ENCODE measurements at places on chromosomes 13 and 19.
A peak's percentile ranks its signal among the peaks of the same experiment; 100 is the strongest.

- no peak for DNase-seq
These were observed 1.7 kb downstream of the HSPB6 start for GRCh38 chr19:35755131-35755549.

- DNase-seq, result no peak
These were observed at the start of gene UHRF1 for GRCh38 chr19:4909156-4909896. Gene UHRF1, plus strand, starts transcription at chr19:4909501. Its CDS starts 1,385 bp downstream, at chr19:4910886.

- DNase-seq, result no peak
These were observed 44.4 kb upstream of the SPATA13 start for GRCh38 chr13:24116131-24116530.

DNA sequence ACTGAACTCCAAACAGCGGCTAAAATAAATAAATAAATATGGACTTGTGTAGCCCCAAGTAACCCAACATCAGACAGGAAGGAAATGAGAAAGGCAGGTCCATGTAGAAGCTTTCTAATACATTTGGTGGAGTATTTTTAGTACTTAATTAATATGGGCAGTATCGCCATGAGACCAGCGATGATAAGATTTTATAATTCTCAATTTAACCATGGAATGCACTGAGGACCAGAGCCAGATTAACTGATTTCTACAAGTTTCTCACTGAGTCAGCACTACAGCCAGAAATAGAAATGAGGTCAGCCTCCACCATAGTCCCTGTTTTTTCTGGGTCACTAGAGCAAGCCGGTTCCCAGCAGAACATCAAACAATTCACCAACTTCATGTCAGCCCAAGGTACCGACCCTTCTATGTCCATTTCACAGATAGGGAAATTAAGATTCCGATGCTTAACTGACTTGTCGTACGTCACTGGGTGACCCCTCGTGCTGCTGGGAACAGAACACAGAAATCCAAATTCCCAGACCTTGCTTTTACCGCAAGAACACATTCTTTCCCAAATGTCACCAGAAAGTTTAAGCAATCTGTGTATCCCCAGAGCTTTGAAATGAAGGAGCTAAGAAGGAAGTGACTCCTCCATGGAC, 90.4 kb downstream of the COL4A1 start:
- peak; percentile 36 for DNase-seq

DNA sequence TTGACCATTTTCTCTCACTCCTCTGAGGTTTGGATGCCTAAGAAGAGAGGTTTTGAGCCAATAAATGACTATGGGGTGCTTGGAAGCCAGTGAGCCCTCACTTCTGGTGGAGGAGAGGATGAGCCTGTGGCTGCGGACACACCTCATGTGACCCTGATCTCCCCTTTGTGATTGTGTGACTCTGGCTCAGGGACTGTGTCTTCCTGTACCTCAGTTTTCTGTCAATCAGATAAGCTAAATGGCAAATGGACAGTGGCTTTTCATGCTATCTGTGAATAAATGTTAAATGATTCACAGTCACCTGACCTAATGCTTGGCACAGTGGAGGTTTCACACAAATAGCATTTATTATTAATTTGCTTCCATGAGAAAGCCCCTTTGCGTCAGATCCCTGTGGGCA, 2.7 kb downstream of the PSG8 start:
- DNase-seq, result no peak

GRCh38 chr19:41234512-41235168, 15.6 kb downstream of the AXL start:
- DNase-seq, result no peak

GRCh38 chr13:42477596-42478190, 96.3 kb upstream of the TNFSF11 start:
- DNase-seq, result no peak

DNA sequence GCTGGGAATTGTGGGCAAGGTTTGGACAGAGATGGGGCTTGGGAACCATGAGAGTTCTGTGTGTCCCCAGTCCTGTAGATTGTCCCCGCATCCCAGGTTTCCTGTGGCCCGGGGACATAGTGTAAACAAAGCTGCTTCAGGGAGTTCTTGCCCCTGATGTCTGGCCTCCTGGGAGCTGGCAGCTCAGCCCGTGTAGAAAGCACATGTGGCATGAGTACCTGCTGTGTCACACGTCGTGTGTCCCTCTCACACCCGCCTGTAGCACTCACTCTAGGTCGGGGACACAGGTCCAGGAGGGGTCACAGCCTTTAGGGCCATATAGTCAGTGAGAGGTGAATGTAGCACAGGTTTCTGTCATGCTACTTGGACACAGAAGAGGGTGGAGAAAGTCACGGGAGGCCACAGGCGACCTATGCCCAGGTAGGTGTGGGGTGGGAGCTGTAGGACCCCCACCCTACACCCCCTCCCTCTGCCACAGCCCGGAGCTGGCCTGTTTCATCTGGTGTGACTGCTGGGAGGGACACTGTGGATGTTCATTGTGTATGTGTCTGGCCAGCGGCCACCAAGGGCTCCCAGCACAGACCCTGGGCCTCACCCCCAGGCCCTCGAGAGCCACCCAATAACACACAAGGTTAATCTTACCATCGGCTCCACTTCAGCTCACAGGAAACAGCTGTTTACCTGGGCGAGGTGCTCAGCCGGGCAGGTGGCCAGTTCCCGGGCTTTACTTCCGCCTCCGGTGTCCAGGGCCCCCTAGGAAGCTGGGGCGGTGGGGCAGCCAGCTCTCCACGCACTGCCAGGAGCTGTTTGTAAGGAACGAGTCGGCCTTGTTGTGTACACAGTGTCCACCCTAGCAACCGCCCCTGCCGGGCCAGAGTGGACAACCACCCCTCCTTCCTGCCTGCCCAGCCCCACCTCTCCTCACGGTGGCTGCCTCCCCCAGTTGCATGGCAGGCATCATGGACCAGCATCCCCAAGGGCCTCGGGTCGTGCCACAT, 49.7 kb downstream of the COMP start:
- DNase-seq, result no peak

- no peak for DNase-seq
These were observed 14.5 kb upstream of the CERS4 start for GRCh38 chr19:8194528-8195267.

GRCh38 chr13:43545317-43545874, 241.4 kb downstream of the ENOX1 start:
- peak; percentile 43 for DNase-seq

DNA sequence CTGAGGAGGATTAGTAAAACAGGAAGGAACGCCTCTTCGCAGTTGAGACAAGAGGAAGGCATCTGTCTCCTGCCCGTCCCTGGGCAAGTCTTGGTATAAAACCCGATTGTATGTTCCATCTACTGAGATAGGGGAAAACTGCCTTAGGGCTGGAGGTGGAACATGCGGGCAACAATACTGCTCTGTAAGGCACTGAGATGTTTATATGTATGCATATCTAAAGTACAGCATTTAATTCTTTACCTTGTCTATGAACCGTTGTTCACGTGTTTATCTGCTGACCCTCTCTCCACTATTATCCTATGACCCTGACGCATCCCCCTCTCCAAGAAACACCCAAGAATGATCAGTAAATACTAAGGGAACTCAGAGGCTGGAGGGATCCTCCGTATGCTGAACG, 722 bp upstream of the TIMM50 start:
- DNase-seq, result no peak

- DNase-seq, result no peak
These were observed 76.5 kb upstream of the RNF113B start for GRCh38 chr13:98253526-98253925.

GRCh38 chr19:5484398-5485285, 29.4 kb downstream of the ZNRF4 start:
- no peak for DNase-seq

GRCh38 chr19:53136432-53136831, 3.7 kb upstream of the ZNF415 start:
- no peak for DNase-seq

GRCh38 chr19:35254341-35255297, 5.8 kb downstream of the LSR start:
- no peak for DNase-seq

DNA sequence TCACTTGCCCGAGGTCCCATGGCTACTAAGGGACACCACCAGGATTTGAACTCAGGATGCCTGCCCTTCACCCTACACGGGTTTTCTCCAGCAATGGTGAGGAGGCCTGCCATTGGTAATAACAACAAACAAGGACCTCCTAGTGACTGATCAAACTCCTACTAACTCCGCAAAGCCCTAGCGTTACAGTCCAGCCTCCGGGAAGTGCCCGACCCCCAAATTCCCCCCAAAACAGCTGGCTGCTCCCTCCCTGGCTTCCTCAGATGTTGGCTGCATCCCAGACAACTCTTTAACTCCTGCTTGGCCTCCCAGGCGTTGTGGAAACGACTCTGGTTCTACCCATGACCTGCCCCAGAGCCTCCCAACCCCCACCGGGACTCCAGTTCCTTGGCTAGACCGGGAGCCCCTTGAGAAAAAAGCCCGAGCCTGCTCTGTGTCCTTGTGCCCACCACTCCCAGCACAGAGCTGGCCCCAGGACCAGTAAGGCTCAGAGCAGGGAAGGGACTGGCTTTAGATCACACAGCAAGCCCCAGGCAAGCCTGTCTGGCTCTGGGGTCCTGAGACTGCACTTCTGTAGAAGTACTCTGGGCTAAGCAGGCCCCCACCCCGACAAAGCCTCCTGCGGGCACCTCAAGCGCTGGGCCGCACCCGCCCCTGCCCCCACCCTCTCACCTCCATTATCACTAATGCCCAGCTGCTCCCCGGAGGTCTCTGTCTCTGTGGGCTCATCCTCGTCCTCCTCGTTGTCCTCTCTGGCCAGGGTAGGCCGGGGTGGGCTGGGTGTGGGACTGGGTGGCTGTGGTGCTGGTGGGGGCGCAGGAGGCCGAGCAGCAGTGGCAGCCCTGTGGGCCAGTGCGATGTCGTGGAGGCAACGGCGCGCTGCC, 4.7 kb downstream of the AKT1S1 start:
- no peak for DNase-seq

- DNase-seq, result no peak
These were observed 14.8 kb upstream of the AKAP8L start for GRCh38 chr19:15433519-15434069.

- DNase-seq, result no peak
These were observed 13.0 kb upstream of the RELB start for GRCh38 chr19:44988273-44988672.

DNA sequence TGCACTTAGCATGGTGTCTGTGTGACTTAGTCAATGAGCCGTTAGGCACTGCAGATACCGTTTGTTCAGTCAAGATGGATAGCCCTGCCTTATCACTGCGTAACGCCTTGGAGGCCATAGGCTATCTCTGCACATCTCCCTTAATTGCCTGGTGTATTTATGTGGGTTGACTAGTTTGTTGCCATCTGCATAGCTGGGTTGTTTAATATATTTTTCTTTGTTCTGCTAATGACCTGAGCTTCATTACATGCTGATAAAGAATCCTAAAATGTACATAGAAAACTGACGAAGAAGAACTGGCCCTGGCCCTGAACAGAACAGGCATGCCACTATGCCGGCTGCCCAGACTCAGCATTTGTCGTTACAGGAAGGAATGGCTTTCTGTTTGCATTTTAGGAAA, 297.8 kb downstream of the SHISA2 start:
- DNase-seq, result no peak

GRCh38 chr19:39197808-39198207, 1.0 kb downstream of the NCCRP1 start:
- no peak for DNase-seq

DNA sequence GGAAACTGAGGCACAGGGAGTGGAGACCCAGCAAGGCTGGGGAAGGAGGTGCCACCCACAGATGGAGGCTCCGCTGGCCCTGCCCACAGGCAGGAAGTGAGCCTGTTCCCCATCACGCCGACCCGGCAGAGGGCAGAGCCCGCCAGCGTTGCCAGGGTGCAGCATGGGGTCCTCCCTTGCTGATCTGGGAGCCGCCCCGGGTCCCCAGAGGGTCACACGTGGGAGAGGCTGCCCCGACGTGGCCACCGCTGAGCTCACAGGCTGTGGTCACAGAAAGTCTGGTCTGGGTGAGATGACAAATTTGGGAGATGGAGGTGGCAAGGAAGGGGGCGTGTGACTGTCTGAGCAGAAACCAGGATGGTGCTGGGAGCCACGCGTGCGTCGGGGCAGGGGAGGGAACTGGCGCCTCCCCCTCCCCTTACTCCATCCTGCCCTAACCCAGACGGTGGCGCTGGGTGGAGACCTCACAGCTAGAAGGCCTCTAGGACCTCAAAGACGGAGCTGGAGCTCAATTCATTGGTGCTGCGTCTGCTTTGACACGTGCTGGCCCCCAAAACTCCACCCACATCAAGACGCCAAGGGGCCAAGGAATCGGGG, 7.7 kb downstream of the MEX3D start:
- no peak for DNase-seq

GRCh38 chr13:99119656-99120055, 81.0 kb upstream of the UBAC2 start:
- DNase-seq, result no peak

DNA sequence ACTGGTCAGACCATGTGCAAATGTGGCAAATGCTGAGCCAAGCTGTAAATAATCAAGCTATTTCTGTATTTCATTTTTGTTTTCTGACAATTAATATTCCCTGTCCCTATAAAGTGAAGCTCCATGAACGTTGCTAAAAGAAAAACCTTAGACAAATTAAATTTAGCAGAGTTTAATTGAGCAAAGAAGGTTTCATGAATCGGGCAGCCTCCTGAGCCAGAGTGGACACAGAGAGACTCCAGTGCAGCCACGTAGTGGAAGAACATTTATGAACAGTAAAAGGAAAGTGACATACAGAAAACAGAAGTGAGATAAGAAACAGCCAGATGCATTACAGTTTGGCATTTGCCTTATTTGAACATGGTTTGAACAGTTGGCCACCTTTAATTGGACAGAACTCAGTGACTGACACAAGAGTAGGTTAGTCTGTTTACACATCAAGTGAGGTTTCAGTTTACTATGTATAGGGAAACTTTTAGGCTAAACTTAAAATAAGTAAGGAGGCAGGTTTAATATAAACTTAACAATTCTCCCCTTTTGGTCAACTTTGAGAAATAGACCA, 69.7 kb downstream of the UFM1 start:
- DNase-seq, result no peak

DNA sequence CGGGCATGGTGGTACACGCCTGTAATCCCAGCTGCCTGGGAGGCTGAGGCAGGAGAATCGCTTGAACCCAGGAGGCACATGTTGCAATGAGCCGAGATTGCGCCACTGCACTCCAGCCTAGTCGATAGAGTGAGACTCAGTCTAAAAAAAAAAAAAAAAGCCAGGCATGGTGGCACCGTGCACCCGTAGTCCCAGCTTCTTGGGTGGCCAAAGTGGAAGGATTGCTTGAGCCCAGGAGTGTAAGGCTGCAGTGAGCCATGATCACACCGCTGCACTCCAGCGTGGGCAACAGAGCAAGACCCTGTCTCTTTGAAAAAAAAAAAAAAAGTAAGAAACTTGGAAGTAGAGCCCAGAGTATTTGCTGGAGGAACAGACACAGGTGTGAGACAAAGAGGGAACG, 27.7 kb downstream of the CCDC8 start:
- no peak for DNase-seq

DNA sequence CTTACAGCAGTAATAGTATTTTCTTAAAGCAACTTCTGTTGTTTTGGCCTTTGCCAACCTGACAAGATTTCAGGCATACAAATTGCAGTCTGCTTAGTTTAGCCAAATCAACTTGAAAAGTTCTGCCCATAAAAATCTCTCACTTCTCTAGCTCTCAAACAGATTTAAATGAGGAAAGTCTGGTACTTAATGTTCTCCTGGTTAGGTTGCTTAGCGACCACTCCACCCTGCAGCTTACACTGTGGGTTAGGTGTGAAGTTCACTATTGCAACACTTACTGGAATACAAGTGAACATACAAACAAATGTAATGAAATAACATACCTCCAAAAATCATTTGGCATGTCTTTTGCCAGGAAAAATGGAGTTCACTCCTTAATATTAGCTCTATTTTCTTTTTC, 178.7 kb upstream of the PCDH9 start:
- no peak for DNase-seq

- DNase-seq, result no peak
These were observed 200.4 kb downstream of the KLF12 start for GRCh38 chr13:73933795-73934194.

GRCh38 chr13:31089649-31090048, 72.1 kb downstream of the HSPH1 start:
- no peak for DNase-seq

Measured in stromal cell of bone marrow (primary cell).